Activated CD4-positive, CD25-positive, alpha-beta regulatory T cell (primary cell): ENCODE measurements at places on chromosomes 16 and 17.

- DNase-seq, result no peak
Observed at GRCh38 chr16:4328782-4329775, 13.2 kb downstream of the GLIS2 start.

- DNase-seq, result no peak
Observed at GRCh38 chr16:51390877-51391276, 239.8 kb upstream of the SALL1 start.

DNA sequence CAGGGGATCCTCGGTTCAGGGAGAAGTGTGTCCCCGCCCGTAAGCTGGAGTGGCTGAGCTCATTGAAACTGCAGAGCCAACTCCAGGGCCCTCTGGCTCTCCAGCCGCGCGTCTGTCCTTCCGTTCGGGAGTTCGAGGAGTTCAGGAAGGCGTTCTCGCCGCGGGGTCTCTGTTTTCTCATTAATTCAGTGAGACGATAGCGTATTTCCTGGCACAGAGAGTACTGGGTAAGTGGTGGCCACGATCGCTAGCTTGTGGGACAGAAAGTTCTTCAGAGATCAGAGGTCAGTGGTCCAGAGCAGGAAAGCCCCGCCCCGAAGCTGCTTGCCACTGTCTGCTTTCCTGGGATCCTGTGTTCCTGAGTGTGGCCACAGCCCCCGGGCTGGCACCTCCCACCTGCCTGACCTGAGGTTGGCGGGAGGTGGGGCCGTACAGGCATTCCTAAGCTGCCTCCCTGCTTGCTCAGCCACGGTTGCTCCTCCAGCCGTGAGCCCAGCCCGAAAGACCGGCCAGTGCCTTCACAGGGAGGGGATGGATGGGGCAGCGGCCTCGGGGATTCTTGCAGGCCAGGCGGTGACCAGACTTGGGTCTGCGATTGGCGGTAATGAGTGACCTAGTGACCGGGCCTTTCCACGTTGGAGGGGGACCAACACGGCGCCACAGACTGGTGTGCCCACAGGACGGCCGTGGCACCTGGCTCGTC, 8.9 kb downstream of the BAIAP2 start:
- no peak for DNase-seq

DNA sequence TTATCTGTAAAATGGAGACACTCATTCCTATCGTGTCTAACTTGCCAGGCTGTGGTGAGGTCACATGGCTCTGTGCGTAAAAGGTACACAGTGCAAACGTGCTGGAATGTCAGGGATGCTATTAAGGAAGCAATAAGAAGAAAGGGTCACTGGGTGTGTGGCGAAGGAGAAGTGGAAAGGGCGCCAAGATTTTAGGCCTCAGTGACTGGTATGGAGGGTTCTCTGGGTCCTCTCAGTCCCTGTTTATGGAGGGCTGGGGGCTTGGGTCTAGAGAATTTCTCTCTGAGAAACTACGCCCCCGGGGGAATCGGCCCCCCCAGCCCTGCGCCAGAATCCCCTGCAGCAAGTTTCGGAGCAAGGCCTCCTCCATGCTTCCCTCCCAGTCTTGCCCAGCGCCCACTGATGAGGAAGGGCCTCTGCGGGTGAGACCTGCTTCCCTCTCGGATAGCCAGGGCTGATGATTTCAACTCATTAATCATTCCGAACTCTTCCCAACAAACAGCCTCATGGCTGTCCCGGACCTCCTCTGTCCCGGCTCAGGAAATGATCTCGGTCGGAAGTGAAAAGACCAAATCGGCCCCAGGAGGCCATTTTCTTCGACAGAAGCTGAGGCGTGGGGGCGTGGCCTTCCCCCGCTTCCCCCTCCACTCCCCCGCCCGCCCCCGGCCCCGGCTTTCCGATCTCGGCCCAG, 1.2 kb upstream of the HEXIM1 start:
- DNase-seq, result peak; percentile 57

- no peak for DNase-seq
Observed at GRCh38 chr17:27898096-27898495, 4.9 kb upstream of the LYRM9 start.

DNA sequence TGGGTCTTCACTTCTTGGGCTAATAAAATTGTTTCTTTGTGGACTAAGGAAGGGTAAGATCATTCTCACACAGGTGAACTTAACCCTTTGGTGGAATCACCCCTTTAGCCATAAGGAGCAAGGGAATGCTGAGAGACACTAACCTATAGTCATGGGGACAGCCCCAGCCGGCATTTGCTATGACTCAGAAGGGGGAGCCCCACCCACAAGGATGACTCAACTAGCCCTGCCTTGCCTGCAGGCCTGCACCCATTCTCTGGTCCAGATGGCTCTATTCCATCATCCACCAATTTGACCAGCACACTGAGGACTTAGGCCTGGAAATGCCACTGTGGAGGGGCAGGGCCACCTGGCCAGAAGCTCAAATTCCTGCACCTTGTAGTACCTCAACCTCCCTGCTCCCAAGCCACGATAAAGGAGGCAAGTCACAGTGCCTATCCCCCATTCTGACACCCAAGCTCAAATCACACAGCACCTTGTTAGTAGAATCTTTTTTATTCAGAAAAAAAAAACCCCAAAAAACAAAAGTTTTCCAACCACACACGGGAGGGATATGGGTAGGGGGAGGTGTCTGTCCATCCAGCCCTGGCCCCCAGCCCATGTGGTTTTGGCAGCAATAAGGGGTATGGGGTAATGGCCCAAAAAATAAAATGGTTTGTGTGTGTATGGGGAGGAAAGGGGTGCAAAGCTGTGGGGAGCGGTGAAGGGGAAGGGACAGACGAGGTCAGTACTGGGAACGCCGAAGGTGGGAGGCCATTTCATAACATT, 3.0 kb downstream of the PFN1 start:
- DNase-seq, result peak; percentile 67

- DNase-seq, result no peak
Observed at GRCh38 chr17:15274017-15274416, 8.9 kb upstream of the PMP22 start.

GRCh38 chr17:82879241-82879640, 39.4 kb upstream of the ZNF750 start:
- no peak for DNase-seq

- no peak for DNase-seq
Observed at GRCh38 chr17:52678211-52678610, 519.7 kb upstream of the CA10 start.

GRCh38 chr16:4477966-4478365, 1.8 kb downstream of the HMOX2 start:
- DNase-seq, result no peak

- no peak for DNase-seq
Observed at GRCh38 chr17:77721846-77722160, 236.7 kb upstream of the TNRC6C start.

- peak; percentile 62 for DNase-seq
Observed at GRCh38 chr16:1771188-1771863, at the start of gene NME3. Gene NME3, minus strand, starts transcription at chr16:1771543. Its CDS starts 9 bp downstream, at chr16:1771534.

DNA sequence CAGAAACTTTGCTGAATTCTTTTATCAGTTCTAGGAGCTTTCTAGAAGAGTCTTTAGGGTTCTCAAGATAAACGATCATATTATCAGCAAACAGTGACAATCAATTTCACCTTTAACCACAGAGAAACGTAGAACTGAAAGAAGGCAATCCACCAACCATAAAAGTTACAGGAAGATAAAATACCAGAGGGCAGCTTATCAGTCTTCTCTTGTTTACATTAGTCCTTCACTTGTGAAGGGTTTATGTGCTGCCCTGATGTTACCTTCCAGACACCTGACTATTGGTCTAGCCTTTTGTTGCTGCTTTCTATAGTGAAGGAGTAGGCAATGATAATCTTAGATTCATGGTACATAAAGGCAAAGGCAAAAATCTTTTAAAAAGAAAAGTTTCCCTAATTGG, 73.2 kb upstream of the EFCAB3 start:
- DNase-seq, result no peak

DNA sequence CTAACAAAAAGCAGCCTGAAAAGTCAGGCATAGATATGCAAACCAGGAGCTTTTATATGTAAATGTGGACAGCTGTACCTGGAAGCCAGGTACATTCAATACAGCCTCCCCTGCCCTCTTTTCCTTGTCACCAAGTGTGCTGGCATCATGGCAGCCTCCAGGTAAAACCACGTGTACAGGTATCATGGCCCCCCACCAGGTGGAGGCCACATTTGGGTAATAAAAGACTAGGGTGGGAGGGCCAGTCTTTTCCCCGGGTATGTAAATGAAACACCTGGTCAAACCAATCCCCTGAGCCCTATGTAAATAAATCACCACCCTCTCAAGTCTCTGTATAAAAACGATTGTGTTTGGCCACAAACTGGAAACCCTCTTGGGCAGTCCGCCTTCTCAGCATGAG, 226.4 kb upstream of the GOT2 start:
- DNase-seq, result no peak

GRCh38 chr17:34730816-34731215, 151.4 kb downstream of the TMEM132E start:
- DNase-seq, result no peak

DNA sequence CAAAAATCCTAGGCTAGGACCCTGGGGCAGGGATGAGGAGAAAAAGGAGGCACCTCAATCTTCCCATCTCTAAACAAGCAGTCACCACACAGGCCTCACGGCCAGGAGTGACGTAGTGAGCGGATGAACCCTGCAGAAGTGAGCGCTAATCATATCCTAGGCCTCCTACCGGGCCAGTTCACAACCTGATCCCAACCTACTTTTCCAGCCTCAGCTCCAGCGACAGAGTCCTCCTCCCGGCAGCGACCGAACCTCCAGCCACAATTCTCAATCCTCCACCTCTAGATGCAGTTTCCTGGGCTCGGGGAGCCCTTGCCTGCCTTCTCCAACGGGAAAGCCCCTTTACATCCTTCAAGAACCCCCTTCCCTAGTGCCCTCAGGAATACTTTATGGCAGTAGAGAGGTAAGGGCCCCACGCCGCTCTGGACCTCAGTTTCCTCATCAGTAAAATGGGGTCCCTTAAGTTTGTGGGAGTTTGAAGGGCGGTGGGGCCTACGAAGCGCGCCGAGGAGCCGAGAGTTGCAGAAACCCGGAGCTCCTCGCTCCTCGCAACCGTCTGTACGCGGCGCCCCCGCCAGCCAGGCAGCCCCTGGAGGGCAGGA, 1.4 kb downstream of the ZNF668 start:
- DNase-seq, result no peak

GRCh38 chr16:1285669-1286512, 23.5 kb upstream of the UBE2I start:
- DNase-seq, result no peak

DNA sequence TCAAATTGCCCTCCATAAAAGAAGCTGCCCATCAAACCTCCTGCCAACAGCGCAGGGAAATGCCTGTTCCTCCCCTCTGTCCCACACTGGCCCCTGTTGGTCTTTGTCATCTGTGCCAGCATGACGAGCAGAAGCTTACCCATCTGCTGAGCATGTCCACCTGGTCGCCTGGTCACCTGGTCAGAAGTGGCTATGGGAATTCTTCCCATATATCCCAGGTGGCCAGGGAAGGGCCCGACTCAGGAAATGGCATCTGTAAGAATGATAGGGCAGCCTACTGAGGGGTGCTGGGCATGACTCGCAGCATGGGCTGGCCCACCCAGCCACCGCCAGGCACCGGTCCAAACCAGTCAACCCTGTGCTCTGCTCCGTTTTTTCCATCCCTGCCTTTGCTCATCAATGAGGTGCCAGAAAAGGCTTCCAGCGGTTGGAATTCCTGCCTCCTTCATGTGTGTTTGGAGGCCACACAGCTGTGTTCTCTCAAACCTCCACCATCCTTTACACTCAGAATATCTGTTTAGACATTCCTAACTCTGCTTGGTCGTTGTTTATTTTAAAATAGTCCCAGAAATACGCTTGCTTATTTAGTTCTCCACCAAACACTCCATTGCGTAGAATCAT, 145.2 kb downstream of the CLEC16A start:
- DNase-seq, result no peak

GRCh38 chr16:30834130-30834740, 47.2 kb upstream of the ZNF629 start:
- DNase-seq, result no peak

DNA sequence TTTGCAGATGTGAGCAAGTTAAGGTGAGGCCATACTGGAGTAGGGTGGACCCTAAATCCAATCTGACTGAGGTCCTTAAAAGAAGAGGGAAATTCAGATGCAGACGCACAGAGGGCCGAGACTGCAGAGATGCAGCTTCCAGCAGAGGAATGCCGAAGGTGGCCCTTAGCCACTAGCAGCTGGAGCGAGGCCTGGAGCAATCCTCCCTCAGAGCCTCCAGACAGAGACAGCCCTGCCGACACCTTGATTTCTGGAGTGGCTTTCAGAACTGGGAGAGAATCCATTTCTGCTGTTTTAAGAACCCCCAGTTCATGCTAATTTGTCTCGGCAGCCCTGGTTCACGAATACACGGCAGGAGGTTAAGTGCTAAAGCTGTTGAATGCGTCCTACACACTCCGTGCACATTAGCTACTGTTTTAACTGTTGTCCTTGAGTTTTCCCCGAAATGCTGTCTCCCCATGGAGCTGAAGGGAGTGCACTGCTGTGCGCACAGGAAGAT, 135.5 kb downstream of the IRF8 start:
- DNase-seq, result no peak

- no peak for DNase-seq
Observed at GRCh38 chr17:9274973-9275372, 253.7 kb downstream of the NTN1 start.

GRCh38 chr16:9286930-9287329, 195.5 kb downstream of the HAPSTR1 start:
- no peak for DNase-seq

DNA sequence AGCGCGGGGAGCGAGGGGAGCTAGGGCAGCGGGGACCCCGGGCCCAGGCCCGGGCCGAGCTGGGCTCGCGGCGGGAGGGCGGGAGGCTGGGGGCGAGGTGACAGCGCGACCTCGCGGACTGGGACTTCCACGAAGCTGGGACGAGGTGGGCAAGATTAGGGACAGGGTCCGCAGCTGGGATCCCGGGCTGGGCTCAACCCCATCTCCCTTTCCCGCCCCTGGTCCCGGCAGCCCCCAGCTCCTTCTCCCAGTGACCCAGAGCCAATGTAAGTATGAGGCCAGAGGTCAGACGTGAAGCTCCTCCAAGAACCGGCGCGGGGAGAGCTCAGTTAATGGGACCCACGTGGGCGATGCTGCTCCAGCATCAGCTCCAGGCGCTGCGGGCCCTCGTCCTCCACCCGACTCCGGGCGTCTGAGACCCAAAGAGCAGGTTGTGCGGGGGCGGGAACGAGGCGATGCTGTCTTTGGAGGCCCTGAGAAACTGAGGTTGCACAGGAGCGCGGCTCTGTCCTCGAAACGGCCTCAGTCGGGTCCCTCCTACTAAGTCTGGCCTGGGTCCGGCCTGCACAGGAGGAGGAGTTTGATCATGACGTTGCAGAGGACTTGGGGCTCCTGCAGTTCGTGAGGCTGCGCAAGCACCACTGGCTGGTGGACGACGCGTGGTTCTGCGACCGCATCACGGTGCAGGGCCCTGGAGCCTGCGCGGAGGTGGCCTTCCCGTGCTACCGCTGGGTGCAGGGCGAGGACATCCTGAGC, 585 bp downstream of the ALOX12 start:
- DNase-seq, result no peak

DNA sequence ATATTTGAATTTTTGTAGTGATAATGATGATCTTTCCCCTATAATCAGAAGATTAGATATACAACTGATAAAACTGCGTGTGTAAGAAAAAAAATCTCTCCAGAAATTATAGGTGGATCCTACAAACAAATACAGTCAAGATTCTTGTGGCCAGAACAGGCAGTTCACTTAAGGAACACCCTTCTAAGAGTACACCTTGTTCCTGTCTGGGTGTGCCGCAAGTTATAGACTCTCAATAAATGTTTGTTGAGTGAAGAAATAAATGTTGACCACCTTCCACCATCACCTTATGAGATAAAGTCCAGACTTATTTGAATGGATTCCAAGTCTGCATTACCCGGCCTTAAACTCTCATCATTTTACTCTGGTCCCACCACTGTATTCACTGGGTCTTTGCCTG, 45.7 kb upstream of the SCNN1B start:
- no peak for DNase-seq

- no peak for DNase-seq
Observed at GRCh38 chr16:79593754-79594153, 6.8 kb downstream of the MAF start.
